ENCODE measurements at places on chromosomes 5 and 9.
A peak's percentile ranks its signal among the peaks of the same experiment; 100 is the strongest.

- DNase-seq = no peak
Measured at GRCh38 chr5:141617682-141618029, 1.1 kb downstream of the DIAPH1 start.

DNA sequence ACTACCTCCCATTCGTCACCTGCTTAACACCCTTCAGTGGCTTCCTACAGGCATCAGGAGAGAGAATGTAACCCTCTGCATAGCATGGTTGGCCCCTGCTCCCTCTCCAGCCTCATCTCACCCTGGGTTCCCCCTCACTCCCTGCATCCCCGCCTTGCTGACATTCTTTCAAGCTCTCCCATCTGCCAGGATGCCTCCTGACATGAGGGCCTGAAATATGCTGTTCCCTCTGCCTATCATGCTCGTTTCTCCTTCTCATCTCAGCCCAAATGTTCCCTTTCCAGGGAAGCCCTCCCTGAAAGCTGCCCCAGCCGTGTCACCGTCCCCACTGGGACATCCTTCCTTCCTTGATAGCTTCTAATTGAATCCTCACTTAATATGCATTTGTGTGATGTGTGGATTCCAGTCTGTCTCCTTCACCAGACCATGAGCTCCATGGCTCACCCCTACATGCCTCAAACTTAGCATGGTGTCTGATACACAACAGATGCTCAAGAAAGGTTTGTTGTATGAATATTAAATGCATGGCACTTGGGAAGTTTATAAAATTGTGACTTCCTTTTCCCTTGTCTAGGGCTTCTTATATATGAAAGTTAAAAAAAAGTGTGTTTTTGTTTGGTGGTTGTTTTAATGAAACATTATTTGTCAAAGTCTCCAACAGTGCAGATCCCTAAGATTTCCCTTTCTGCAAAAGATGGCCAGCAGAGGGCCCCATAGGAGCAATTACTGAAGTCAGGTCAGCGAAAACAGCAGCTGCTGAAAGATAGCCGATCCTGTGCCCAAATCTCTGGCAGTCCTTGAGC is 7.3 kb upstream of the C5orf58 start:
- peak; percentile 71 for DNase-seq

DNA sequence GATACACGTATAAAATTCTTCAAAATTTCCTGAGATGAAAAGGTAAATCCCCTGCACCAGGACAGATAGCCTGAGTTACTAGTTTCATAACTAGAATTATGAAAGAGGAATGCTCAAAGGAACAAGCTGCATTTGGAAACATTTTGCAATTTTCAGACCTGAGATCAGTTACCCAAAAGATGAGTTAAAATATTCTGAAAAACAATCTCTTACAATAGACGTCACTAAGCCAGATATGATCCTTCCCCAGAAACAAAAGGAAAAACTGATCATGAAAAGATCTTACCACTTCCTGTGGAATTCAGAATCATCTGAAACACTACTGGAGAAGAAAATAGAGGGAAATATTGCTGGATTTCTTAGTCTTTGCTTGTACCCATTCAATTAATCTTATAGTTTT is 204.7 kb downstream of the ARRDC3 start:
- DNase-seq = no peak

DNA sequence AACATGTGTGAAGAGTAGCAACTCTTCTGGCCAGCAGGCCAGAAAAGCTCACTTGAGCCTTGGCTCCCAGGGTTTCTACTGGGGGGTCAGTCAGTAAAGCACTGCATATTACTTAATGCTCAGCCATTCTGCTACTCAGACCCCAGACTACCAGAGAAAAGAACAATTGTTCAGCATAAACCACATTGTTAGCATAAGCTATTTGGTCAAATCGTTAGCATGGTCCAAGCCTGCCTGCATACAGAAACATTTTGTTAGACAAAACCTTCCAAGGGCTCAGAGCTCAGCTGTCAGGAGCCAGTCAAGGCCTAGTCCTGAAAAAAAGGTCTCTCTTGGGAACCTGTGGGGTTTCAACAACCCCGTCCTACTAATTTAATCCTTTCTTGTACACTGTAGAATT is 449.3 kb downstream of the PRR16 start:
- no peak for DNase-seq

DNA sequence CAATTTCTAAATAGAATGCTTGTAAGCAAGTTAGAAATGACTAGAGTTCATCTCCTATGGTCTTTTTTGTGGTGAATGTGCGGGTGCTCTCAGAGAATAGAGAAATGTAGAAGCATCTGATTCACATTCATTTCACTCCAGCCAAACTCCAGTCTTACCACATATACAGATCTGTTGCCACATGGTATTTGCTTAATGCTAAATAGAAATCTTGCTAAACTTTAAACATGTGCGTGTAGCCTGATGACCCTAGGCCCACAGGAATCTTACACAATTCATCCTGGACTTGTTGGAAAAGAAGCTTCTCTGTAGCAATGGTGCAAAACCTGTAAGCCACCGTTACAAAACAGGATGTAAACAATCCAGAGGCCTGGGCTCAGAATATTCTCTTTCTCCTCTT is 135.2 kb downstream of the PCSK1 start:
- DNase-seq = no peak

DNA sequence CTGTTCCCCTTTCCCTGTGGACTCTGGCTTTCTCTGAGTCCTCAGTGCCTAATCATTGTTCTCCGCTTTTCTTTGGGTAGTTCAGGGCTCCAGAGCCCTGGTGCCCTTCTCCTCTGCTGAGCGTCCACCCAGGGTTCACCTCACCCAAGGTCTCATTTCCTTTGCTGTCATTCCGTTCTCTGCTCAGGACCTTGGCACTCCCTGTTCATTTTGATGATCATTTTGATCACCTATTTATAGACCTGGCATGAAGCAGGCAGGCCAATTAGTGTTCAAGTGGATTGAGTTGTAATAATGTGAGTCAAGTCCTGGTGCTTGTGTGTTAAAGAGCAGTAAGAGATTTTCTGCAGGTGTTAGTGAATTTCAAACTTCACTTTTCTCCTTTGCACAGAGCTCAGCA is 3.6 kb downstream of the TRIO start:
- no peak for DNase-seq

DNA sequence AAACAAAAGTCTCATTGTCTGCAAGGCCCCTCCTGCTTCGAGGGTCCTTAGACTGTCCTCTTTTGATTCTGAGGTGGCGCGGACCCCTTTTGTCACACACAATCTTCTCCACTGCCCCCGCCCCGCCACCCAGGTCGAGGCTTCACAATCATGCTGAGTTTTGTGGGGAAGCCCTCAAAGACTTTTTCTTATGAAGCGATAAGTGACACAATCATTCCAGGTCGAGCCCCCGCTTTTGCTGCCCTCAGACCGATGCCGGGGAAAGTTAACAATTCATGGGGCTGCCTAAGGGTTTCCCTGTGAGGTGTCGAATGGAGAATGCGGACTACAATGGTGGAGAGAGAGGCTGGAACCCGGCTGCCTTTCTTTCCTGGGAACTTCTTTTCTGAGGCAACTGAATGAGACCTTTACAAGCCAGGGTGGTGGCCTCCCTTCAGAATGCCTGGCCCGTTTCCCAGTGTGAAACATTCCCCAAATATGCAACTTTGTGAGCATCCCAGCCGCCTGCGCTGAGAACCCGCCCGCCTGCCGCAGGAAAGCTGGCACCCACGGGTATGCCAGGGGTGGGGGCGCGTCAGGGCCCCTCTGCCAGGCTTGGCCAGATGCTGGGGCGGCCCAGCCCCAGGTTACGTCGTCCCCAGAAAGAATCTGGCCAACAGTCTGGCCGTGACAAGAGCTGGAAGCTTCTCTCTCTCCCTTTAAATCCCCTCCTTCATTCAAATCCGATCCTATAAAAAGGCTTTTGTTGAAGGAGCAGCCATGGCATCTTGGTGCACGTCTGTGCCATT is 71.9 kb downstream of the MAP1B start:
- no peak for DNase-seq

DNA sequence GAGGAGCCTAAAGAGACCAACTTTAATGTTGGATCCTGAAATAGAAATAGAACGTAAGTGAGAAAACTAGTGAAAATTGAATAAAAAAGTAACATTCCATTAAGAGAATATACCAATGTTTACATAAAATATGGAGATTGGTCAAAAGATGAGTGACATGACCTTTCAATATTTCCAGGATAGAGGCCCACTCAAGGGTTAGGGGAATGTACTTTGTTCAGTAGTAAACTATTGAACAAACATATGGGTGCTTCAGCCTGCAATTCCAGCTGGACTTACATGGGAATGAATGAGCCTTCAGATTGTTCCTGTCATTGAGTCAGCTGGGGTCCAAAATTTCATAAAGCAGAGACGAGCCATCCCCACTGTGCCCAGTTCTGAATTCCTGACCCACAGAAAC is 371.7 kb upstream of the POU5F2 start:
- no peak for DNase-seq

DNA sequence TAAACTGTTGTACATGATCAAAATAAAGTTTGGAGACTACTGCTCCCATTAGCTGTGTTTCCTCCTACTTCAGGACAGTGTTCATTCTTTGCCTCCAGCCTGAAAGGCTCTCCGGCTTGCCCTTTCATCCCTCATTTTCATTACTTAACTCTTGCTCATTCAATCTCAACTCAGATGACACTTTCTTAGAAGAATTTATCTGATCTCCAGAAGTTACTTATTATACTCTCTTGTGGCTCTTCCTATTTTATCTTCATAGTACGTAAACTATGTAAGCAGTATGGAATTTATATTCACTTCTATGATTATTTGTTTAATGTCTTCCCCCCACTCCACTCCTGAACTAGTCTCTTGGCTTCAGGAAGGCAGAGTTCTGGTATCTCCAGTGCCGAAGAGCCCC is 1737.9 kb upstream of the C9orf72 start:
- no peak for DNase-seq

DNA sequence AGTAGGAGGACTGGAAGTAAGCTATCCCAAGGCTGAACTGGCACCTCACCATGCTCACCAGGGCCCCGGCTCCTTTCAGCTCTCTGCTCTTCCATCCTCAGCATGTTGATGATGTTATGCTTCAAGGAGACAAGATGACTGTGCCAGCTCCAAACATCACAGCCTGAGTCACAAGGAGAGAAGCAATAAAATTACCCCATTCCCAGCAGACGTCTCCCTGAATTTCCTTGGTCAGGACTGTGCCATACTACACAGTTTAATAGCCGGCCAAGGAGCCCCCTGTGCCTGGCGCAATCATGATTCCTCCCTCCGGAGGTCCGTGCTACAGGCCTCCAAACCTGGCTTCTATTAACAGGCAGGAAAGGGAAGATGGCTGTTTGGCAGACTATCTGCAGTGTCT is 51.2 kb upstream of the ROR2 start:
- no peak for DNase-seq

- no peak for DNase-seq
Measured at GRCh38 chr9:98572054-98572627, 136.6 kb downstream of the GABBR2 start.

DNA sequence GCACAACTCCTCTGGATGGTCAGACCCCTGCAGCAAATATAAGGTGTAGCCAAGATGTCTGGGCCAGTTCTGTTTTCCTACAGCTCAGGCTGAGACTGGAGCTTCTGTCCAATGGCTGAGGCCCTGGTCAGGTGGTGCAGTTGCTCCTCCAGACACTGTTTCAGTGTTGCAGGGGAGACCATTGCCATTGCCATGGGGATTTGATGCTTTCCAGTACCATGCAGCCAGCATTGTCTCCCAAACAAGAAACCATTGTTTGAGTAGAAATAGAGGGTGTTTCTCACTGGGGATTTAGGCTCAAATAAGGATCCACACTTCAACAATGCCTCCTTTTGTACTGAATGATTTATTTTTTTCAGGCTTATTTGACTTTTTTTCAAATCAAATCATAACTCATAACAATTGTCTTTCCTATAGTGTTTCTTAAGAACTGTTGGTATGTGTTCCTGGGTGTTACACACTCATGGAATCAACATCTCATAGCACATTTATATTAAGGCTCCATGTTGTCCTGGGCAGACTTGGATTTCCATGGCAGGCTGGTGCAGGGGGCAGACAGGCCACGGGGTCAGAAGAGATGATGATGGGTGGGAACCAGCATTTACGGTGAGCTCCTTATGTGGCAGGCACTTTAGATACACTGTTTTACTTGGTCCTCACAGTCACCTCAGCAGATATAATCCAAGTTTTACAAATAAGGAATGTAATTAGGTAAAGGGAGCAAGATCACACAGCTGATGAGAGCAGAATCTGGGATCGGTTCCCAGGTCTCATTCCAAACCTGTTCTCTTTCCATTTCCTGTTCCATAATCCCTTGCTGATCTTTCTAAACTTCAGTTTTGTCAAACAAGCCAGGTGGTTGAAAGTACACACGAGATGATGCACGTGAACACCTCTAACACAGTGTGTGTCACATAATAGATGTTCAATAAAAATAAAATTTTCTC is 95.9 kb upstream of the GNAQ start:
- no peak for DNase-seq

- DNase-seq = no peak
Measured at GRCh38 chr5:87302061-87302460, 34.4 kb downstream of the RASA1 start.

DNA sequence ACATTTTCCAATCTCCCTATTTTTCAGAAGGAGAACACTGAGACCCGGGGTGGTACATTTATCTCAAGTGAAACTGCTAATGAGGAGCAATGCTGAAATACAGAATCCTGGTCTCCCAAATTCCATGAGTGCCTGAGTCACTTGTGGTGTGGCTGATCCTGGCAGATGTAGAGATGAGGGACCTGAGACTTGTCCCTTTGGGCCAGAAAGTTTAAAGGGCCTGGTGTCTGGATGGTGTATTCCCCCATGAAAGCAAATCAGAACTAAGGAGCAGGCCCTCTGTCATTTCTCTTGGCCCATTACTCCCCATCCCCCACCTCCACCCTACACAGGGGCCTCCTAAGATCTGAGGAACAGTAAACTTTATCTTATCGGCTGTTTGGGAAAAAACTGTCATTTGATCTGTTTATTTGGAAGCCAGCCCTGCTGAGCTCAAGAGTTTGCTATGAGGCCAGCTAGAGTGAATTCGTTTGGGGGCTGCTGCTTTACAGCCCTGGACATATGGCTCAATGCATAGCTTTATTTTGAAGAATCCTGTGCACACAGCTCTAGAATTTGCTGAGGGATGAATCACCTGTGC is 140.3 kb downstream of the LHFPL2 start:
- no peak for DNase-seq

DNA sequence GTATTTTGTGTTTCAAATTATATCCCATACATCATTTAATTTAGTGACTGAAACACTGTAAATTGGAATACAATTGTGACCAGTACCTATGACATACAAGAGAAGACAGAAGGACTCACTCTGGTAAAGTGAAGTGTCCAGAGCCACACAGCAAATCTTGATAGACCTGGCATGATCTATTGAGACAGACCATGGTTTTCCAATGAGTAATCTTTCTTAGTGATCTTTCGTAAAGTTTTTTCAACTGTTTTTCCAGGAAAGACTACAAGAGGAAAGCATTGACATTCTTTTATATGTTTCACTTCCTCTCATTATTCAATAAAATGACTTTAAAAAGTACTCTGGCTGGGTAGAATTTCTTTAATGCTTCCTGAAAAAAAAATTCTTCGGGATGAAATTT is 43.3 kb upstream of the ALDH1A1 start:
- DNase-seq = no peak

- DNase-seq = no peak
Measured at GRCh38 chr5:16687898-16688297, 71.1 kb upstream of the RETREG1 start.

- no peak for DNase-seq
Measured at GRCh38 chr9:4124266-4124665, 175.6 kb downstream of the GLIS3 start.

GRCh38 chr9:133690081-133690561 is 48.0 kb downstream of the SARDH start:
- DNase-seq = no peak

- peak; percentile 7 for DNase-seq
Measured at GRCh38 chr9:72154468-72155285, 5.4 kb downstream of the GDA start.

- no peak for DNase-seq
Measured at GRCh38 chr5:73272351-73272750, 99.4 kb downstream of the TMEM174 start.

All from CD4-positive, alpha-beta T cell treated with Interferon alpha-2 for 1 hour (primary cell).